Central memory CD8-positive, alpha-beta T cell (primary cell): ENCODE measurements at places on chromosomes 1 and 21.

DNA sequence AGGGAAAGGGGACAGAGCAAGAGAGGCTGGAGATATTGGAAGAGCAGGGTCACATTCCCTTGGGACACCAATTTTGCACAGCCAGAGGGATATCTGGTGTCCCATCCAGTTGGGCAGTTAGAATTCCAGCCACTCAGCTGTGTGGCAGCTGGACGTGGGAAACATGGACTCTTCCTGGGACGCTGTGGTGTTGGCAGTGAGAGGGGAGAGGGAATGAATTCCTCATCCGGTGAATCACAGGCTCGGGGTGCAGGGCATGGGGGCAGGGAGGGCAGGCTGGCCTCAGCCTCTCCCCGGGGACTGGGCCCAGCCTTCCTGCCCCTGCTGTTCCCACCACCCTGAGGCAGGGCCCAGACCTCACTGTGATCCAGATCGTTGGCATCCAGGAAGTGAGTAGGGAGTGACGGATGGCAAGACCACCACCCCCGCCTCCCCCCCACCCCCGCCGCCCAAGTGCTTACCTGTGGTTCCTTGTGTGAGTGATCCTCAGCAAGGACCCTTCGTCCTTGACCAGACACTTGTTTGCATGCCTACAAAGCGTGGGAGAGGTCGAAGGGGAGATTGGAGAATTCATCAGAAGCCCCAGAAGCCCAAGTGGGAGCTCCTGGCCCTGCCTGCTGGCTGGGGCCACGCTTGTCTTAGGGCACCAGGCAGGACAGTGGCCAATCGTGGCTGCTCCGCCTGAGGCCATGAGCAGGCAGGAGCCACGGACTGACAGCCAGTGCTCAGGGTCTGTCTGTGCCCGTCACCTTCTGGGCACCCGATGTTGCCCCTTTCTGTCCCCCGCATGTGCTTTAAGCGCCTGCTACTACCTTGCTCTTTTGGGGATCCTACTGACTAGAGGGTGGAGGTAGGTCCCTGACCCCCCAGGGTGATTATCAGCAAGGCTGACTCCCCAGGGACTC is 8.7 kb downstream of the WNT3A start:
- no peak for DNase-seq

GRCh38 chr1:10814976-10815857 is 18.8 kb upstream of the CASZ1 start:
- no peak for DNase-seq

DNA sequence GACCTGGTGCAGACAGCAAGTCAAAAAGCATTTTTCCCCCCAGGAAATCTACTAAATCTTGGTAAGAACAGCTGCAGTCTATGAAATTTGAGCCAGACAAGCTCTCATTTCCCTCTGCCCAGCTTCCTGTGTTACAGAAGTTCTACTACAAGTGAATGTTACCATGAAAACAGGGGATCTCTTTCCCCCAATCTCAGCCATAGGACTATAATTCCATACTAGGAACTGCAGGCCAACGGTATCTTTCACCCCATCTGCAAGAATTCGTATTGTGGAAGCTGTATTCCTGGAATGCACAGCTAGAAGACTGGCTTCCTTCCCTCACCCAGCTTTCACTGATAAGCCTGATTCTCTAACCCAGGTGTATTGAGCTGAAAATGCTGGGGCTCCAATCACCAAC is 1655.4 kb downstream of the BRINP3 start:
- no peak for DNase-seq

DNA sequence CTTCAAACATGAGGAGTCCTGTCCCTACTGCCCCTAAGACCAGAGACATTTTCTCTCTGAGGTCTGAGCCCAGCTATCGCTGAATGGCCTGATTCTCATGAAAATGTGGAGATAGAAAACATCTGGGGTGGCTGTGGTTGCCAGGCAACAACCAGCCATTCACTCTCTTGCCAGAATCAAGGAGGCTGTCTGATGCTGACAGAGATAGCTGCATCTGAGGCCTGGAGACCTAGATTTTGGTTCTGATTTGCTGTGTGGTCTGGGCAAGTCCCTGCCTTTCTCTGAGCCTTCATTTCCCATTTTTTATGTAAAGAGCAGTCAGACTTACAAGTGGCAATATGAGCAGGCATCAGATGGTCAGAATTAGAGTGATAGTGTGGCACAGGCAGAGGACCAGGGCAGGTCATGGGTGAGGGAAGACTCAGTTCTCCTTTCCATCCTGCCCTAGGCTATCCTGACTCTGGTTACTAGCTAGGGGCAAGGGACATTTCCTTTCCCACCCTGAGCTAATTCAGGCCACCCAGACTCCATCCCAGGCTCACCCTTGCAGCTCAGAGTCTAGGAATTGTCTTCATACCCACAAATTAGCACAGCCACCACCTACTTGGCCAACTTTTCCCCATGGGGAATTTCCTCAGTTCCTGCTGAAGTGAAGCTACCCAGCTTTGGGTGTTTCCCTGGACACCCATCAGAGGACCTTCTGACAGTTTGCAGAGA is 20.0 kb upstream of the RNF19B start:
- no peak for DNase-seq

- DNase-seq, result no peak
Measured at GRCh38 chr1:80657707-80658106, 1143.0 kb upstream of the ADGRL2 start.

GRCh38 chr21:32412162-32413014 is at the start of gene EVA1C:
TSS of gene EVA1C (plus strand) at chr21:32412706. CDS start at chr21:32412854, 148 bp downstream.
- DNase-seq, result peak; percentile 63

DNA sequence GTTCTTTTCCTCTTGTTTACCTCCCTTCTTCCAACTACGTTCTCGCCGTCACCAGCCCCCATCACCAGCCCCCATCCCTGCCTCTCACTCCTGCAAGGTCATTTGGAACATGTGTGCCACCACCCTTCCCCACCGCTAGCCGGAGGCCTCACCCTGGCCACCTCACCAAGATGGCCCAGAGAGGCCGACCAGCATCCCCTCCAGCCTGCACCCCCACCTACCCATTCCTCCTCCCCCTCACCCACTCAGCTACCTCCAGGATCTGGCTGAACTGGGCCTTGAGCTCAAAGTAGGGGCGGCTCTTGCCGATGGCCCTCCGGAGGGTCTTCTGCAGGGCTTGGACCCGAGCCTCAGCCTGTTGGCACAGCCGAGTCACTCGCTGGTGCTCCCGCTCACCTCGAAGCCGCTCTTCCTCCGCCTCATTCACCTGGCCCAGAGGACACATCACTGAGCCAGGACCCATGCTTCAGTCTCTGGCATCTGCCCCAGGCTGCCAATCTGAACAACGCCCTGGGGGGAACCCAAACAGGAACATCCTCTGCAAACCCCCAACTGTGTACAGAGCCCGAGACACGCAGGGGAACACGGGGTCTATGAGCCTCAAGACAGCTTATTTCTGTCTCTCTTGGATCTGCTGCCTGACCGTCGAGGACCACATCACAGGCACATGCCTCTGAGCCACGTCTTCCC is 12.8 kb downstream of the SH3BP5L start:
- no peak for DNase-seq

GRCh38 chr1:203572134-203572625 is 54.5 kb upstream of the ATP2B4 start:
- no peak for DNase-seq

DNA sequence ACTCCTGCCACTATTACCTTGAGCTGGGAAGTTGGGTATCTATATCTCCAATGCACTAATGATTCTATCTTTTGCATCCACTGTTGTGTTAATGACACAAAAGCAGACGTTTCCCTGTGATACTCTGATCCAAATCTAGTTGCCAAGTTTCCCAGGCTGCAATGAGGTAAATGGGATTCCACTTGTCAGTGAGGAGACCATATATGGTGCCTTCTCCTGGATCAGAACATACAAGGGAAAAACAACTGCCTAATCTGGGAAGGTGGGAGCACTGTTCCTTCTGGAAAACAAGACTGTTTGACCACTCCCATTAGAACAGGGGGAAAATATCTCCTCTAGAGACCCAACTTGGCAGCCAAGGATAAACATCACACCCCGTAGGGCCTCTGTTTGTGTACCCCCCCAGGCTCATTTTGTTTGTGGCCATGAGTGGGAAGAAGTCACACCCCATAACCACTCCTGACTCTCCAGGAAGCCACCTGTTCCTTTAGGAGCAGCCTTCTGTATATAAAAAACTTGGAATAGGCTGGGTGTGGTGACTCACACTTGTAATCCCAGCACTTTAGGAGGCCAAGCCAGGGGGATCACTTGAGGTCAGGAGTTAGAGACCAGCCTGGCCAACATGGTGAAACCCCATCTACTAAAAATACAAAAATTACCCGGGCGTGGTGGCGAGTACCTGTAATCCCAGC is 28.5 kb upstream of the SLC6A9 start:
- no peak for DNase-seq

- DNase-seq, result no peak
Measured at GRCh38 chr1:206068314-206068713, 15.3 kb downstream of the RHEX start.

DNA sequence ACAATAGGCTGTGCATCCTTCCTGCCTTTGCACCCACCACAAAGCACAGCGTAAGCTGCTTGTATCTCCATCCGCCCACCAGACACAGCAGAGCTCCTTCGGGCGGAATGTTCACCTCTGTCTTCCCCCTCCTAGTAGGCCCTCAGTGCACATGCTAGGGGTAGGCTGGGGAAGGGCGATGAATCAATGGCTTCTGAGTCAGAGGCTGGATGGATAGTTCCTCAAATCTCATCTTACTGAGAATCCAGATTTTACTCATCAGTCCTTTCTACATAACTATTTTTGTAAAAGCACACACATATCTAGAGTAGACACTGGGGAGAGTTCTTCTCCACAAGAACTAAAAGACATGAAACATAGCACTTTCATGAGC is 73.8 kb downstream of the BCAR3 start:
- DNase-seq, result no peak

GRCh38 chr1:231242516-231243198 is 1.6 kb downstream of the GNPAT start:
- DNase-seq, result no peak

GRCh38 chr1:46549697-46550681 is 1.5 kb downstream of the KNCN start:
- peak; percentile 83 for DNase-seq
